Fibroblast of upper back skin (primary cell): ENCODE measurements at places on chromosomes 4 and X.

DNA sequence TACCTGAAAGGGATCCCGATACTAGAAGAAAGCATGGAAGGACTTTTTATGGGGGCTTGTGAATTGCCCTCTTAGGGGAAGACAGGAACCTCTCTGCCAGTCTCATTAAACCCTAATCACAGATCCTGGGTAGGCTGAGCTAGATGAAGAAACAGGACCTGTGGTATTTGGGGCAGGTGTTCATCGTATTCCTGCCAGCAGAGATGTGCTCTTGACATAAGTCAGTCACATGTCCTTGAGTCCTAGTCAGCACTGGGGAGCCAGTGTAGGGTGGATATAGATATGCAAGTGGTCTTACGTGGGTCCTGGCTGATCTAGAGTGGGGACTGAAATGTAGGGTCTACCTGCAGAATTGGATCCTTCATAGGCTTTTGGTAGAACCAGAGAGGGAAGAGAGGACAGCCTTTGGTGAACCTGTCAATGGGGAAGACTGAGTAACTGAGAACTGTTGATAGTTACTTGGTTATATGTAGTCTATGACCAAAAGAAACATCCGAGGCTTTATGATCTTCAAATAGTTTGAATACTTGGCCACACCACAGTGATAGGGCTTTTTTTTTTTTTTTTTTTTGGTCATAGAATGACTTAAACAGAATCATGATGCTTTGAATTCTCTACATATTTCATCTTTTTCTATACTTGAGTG is 63.5 kb upstream of the WDR1 start:
- peak; percentile 62 for DNase-seq

GRCh38 chr4:150818661-150819060 is 196.4 kb downstream of the LRBA start:
- peak; percentile 71 for DNase-seq

DNA sequence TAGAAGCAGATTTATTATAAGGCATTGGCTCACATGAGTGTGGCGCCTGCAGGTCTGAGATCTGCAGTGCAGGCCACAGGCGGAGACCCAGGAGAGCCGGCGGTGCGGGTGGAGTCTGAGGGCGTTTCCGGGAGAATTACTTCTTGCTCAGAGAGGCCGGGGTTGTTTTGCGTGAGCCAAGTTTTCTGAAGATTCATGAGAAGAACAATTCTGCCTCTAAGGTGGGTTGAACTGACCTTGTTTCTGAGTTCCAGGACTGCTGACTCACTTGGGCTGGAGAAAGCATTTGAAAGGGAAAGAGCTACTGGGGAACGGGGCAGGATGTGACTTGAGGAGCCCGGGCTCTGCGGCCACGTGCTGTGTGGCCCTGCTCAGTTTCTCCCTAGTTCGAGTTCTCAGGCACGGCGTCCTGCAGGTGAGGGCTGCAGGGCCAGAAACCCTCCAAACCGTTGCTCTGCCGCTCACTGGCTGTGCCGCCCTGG is 36.7 kb upstream of the SORCS2 start:
- DNase-seq: peak; percentile 72

DNA sequence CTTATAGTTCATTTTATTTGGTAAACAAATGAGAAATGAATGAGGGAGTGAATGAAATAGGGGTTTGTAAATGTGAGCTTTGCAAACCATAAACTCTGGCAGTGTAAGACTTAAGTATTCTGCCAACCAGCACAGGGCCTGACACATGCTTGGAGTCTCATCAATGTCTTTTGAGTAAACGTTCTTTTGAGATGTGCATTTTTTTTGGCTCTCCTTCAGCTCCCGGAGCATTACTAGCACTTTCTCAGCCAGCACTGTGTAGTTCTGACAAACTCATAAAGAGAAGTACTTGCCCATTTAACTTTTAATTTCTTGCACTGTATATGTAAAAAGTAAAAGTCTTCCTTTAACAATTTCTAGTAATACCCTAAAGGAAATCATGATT is 245.3 kb downstream of the HS3ST1 start:
- peak; percentile 38 for DNase-seq

- no peak for DNase-seq
Measured at GRCh38 chrX:131763674-131764073, 219.8 kb downstream of the OR13H1 start.

DNA sequence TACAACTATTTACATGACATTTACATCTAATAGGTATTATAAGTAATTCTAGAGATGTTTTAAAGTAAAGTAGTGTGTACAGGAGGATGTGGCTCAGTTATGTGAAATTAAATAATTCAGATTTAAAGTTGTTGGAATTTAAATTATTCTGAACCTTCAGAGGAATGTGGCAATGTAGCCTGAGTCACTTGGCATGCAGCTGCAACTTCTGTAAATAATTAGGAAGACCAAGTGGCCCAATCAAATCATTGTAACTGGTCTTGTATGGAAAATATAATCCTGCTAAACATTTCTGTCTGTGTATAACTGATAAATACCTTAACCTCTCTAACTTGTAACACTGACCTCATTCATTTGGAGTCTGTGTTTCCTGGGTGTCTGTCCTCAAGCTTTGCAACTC is 828.9 kb downstream of the GLUD2 start:
- peak; percentile 83 for DNase-seq

GRCh38 chr4:56425518-56425917 is 9.9 kb downstream of the PPAT start:
- DNase-seq: no peak

GRCh38 chrX:63581398-63581797 is 203.6 kb downstream of the ARHGEF9 start:
- no peak for DNase-seq
